NCI-H1092 treated with DMSO at 0.1 percent for 48 hours (cell line): ENCODE measurements at places on chromosomes 2 and 18.

- DNase-seq = no peak
Observed at GRCh38 chr2:201622306-201622970, 20.9 kb downstream of the TMEM237 start.

DNA sequence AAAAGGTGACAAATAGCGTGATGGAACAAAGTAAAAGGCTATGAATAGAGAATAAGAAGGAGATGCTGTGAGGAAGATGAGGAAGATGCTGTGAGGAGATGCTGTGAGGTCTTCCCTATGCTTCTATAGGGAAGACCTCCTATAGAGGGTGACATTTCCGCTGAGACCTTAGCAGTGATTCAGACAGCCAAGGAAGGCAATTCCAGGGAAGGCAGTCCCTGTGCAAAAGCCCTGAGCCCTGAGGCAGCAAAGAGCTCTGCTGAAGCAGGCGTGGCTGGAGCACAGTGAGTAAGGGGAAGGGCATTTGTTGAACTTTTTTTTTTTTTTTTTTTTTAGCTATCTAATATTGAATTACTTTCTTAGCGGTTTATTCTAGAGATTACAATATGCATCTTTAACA, 142.7 kb upstream of the FOSL2 start:
- DNase-seq = no peak

DNA sequence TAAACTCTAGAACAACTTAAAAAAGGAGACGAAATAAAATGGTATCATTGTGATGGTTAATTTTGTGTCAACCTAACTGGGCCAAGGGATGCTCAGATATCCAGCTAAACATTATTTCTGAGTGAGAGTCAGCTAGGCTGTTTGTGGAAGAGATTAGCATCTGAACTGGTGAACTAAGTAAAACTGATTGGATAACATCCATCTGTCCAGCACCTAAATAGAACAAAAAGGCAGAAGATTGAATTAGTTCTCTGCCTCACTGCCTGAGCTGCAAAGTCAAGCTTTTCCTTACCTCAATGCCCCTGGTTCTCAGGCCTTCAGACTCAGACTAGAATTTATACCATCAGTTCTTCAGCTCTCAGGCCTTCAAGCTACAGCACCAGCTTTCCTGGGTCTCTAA, 30.0 kb downstream of the PPP3R1 start:
- DNase-seq = no peak

DNA sequence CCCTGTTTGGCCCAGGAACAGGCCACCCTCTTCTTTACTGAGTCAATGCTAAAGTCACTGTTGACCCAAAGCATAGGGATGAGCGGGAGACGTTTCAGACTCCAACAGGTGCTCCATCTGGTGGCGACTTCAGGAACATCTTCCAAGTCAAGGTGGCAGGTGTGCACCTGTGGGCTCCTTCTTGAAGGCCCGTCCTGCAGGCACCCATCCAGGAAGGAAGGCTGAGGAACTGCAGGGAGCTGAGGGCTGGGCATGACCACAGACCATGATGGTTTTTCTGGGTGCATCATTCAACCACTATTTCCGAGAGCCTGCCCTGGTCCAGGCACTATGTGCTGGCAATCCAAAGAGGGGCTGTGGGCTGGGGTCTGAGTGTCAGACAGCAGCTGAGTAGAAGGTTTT, 142.8 kb downstream of the NDUFA10 start:
- DNase-seq = no peak

DNA sequence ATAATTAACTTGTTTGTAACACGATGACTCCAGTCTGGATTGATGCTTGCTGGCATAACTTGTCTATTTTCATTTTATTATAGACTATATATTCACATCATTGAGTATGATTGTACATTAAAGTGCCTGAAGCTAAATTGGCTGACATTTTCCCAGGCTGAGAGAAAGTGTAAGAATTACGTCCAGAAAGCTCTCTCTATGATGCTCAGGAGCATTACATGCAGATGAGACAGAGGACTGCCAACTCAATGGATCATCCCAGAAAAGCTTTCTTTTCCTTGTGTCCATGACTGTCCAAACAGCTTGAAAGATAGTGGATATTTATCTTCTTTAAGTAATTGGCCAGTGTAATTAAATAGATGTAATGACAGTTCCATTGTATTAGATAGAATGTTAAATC, 1372.2 kb upstream of the TMEFF2 start:
- DNase-seq = no peak
